ENCODE measurements at places on chromosomes 12 and 14. TPM values are rescaled to one million over a fixed set of nuclear protein-coding genes. Genes with fewer than 3 reads are reported as not detected.

Gene BICDL1
- total RNA-seq, result 152 TPM

Gene TUNAR
- total RNA-seq, result not detected

Gene ZBTB42
- 3.6 TPM for total RNA-seq

Gene VRK1
- total RNA-seq, result 58.0 TPM

Gene KIF26A
- 0.24 TPM for total RNA-seq

Gene KRT83
- total RNA-seq, result not detected

Gene LRIG3
- 1.2 TPM for total RNA-seq
